ENCODE measurements at places on chromosomes 13 and 19.
A peak's percentile ranks its signal among the peaks of the same experiment; 100 is the strongest.

GRCh38 chr13:91203430-91203829, 144.1 kb upstream of the MIR17HG start:
- no peak for DNase-seq

DNA sequence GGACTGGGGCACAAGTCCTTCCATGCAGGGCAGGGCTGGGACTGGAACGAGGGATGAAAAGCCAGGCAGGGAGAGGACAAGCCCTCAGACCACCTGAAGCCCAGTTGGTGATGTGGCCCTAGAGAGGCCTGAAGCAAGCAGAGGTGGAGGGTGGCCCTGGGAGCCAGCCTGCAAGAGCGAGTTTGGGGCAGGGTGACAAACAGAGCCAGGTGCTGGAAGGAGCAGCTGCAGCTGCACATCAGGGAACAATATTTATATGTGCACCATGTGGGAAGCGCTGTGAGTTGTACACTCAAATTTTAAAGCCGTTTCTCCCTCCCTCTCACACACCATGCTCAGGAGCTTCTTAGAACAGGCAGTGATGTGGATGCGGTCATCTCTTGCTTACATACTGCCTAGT, 67.8 kb downstream of the FGF9 start:
- DNase-seq: no peak

DNA sequence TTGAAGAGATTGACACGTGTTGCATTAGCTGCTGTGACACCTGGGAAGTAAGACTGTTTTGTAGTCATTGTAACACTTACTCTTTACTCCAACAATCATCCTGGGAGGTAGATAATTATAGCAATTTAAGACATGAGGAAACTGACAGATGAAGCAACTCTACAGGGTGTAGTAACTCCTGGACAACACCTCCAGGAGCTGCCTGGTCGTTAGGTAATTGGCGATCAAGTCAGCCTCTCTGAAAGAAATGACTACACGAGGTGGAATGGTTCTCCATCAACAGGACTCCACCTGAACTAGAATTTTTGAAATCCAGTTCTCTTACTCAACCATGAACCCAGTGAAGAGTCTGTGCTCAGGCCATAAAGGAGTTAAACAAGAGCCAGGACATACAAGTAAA, 43.0 kb upstream of the LRCH1 start:
- no peak for DNase-seq

- DNase-seq: no peak
Measured at GRCh38 chr19:40690050-40690692, at the start of gene NUMBL. NUMBL (minus strand) TSS chr19:40690651; CDS start chr19:40690483, 168 bp downstream.

- DNase-seq: no peak
Measured at GRCh38 chr19:32358321-32358720, 12.9 kb downstream of the ZNF507 start.

DNA sequence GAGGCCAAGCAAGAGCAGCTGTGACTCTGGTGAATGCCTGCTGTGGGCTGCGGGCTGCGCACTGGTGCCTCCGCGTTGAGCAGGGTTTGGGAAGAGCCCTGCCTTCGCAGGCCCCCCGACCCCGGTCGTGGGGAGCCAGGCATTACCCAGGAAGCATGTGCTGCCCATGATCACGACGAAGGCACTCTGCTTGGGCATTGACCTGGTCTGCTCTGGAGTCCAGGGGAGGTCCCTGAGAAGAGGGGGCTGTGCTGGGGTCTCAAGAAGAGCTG, 19.2 kb downstream of the RANBP3 start:
- no peak for DNase-seq

DNA sequence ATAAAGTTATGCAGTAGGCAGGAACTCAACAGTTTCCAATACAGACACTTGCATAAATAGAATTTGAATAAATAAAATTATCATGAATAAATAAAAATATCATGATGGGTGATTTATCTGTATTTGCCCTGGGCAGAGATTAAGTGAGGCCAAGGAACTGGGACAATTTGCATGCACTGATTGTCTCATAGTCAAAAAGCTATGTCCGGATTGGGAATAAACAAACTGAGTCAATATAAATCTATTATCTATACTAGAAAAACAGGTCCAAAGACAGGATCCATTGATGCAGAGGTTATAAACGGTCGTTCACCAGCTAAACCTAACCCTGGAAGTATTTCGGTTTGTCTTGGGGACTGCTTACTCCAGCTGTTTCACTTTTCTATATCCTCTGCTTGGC, 26.2 kb upstream of the FBXL3 start:
- DNase-seq: no peak

- DNase-seq: peak; percentile 51
Measured at GRCh38 chr13:20924758-20925394, 22.3 kb upstream of the XPO4 start.
